ENCODE measurements at places on chromosomes 16 and 17. TPM values are rescaled to one million over a fixed set of nuclear protein-coding genes. Genes with fewer than 3 reads are reported as not detected.

TBC1D28 gene
- not detected for total RNA-seq

MTSS2 gene
- total RNA-seq: 3.3 TPM

OMG gene
- total RNA-seq: 0.65 TPM

WNT9B gene
- total RNA-seq: not detected

TAC4 gene
- total RNA-seq: not detected

HOXB7 gene
- total RNA-seq: 1.7 TPM

RASL10B gene
- 0.08 TPM for total RNA-seq

UBFD1 gene
- 39.7 TPM for total RNA-seq

KRT222 gene
- total RNA-seq: not detected

CRHR1 gene
- total RNA-seq: not detected

CLEC19A gene
- total RNA-seq: not detected

MEOX1 gene
- total RNA-seq: 4.7 TPM
